ACHN (cell line): ENCODE measurements at places on chromosomes 12 and 14.

DNA sequence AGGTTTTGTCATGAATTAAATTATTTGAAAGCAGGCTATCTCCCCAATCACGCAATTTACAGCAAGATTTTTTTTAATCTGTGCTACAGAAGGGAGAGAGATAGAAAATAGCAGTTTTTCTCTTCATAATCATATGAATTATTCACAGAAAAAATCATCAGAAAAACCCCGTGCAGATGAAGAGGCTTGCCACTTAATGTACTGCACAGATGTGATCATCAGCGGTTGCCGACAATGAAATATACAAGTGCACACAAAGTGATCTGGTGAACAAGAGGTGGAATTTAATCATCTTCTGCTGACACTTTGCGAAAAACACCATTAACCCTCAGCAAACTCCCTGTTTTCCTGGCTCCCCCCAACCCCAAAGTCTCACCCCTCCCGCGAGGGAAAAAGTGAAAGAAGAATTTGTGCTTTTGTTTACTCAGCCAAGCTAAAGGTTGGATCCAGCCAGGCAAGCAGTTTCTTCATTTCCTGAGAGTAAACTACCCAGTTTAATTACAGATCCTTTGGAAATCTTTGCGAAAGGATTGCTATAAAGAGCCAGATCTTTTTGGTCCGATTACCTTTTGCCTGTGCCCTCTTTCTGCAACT, 3.1 kb upstream of the LMO3 start:
- no peak for DNase-seq

DNA sequence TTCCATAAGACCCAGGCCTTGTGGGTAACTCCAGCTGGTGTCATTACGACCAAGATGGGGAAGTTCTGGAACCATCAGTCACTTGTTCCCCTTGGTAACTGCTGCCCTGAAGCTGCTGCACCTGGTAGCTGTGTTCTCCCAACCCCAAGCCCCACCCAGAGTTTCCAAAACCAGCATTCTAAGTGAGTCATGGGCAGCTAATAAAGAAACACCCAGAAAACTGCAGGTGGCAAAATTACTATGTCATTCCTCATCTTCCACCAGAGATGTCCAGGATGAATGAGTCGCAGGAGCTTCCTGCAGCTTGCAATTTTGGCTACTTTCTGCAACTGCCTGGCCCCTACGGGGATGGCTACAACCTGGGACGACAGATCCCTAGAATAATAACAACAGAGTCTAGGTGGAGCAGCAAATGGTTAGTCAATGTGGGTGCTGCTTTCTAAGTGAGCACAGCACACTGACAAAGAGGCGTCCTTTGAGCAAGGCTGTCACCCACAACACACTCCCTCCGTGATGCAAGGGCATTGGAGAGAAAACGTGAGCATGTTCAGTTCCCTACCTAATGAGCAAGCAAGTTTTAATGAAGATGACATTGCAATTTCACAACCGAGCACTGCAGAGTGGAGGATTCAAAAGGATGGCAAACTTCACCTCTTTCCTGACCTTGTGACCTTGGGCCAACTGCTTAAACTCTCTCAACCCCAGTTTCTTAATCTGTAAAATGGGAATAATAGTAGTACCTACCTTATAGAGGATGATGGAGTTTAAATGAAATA, 301.4 kb upstream of the NOS1 start:
- DNase-seq: peak; percentile 57

- no peak for DNase-seq
These were observed 84.7 kb downstream of the TTC7B start for GRCh38 chr14:90731487-90731886.

- no peak for DNase-seq
These were observed 3.9 kb upstream of the ENDOU start for GRCh38 chr12:47729233-47729632.

- peak; percentile 78 for DNase-seq
These were observed 2.4 kb upstream of the POP5 start for GRCh38 chr12:120583478-120584030.

- DNase-seq: no peak
These were observed 59.3 kb downstream of the DNAI7 start for GRCh38 chr12:25135531-25136154.

- peak; percentile 74 for DNase-seq
These were observed 13.8 kb downstream of the PRPF40B start for GRCh38 chr12:49636979-49637755.

- DNase-seq: no peak
These were observed 19.7 kb upstream of the GPR132 start for GRCh38 chr14:105084741-105085571.

DNA sequence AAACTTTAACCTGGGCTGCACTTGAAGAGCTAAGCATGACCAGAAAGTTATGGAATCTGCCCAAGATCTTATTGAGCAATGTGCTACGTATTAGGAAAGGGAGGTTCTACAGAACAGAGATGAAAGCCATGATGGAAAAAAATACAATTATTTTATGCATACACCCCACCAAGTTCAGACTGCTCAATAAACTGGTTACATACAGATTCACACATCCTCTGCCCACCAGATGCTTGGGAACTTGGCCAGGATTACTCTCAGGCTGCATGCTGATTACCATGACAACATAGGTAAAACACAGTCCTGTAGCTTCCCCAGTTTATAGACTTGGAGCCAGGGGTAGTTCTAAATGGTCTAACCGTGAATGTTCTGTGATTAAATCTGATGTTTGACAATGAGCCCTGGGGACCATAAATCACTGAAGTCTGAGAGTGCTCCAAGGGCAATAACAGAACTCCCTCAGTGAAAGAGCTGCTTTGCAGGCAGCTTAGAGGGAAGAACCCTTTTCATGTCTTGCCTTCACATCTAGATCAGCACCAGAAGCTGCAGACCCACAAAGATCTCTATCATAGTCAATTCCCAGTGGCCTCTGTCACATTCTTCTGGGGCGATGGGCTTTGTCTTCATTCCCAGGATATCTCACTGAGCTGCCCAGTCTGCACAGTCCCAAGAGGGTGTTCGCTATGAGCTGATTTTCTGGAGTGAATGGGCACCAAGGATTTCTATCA, 232.2 kb downstream of the EMP1 start:
- no peak for DNase-seq

DNA sequence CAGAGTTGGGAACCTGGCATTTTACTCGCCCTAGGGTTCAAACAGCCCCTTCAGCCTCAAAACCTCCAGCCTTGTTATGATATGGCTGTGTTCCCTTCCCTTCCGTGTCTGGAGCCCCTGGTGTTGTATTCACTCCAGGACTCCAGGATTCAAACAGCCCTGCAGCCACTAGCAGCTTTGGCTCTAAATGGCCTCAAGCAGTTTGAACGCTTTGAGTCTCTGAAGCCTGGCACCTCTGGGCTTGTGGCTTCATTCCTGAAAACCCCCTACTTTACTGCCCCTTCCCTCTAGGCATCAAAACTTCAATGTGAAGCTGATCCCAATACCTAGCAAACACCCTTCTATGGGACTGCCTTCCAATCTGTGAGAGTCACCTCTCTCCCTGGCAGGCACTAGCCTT, 67.9 kb upstream of the RMST start:
- DNase-seq: no peak

- DNase-seq: no peak
These were observed 78.9 kb downstream of the SNAPC1 start for GRCh38 chr14:61841145-61841544.

DNA sequence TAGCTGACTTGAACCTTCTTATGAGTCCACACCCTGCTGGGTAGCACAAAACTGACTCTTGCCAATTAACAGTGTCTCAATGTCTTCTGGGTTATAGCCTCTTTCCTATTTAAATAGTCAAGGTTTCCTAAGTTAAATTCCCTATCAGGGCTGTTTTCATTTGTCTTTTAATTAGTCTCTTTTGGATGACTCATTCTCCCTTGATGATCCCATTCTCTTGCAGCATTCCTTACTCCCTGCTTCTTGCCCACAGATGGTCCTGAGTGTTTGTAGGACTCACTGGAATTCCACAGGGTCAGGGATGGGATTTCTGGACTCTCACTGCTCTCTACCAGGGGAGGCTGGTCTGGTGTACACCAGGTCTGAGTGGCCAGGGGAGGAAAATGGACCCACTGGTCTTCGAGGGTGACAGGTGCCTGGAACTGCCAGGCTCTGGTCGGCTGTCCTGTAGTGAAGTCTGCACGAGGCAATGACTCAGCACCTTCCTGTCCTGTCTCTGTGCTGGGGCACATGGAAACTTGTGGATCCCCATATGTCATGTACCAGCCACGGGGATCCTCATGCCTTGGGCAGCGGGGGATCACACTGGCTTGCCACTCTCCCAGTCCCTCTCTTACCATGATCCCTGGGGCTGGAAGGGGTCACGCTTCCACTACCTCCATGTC, 236.5 kb upstream of the PELI2 start:
- no peak for DNase-seq

GRCh38 chr12:113861708-113862312, 104.3 kb downstream of the RBM19 start:
- DNase-seq: no peak

DNA sequence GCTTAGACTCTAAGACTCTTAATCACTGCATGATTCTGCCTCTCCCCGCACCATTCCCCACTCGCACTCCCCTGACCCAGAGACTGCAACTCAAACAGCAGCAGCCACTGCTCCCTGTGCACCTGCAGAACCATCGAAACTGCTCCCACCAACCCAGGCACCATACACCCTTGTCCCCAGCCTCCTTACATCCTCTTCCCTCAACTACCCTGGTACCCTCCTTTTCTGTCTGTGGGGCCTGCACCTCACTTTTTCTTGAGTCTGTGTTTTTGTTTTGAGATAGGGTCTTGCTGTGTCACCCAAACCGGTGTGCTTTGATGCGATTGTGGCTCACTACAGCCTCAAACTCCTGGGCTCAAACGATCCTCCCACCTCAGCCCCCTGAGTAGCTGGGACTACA, 69.4 kb downstream of the RNFT2 start:
- no peak for DNase-seq

DNA sequence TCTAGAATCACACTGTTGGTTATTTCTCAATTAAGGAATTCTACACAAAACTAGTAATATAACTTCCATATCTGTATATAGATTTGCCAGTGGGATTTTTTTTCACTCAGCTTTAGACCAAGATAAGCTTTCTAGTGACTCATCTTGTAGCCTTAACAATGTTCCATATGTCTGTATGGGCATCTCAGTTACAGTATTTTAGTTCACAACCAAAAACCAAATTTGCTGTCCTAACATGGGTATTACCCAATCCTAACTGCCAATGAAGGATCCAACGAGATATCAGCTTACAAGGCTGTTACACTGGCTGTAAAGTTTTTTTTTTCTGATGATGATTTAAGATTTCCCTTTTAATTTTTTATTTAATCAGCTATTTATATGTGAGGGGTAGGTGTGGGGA, 31.5 kb upstream of the KRR1 start:
- DNase-seq: no peak

DNA sequence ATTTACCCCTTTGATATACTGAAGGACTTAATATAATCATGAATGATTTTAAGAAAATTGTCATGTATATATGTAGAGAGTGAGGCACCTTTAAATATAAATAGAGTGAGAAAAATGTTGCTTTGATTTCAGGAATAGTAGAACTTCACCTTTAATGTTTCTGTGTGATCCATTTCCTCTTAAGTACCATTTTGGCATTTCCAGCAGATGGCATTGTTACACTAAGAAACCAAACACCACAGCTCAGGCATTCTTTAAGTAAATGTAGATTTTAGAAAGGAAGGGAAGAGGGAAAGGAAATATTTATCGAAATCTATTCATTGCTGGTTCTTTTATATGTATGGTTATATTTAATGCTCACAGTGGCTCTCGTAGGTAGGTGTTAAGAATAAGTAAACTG, 556.7 kb upstream of the FBXO33 start:
- peak; percentile 55 for DNase-seq

- DNase-seq: peak; percentile 70
These were observed 17.0 kb upstream of the SRSF5 start for GRCh38 chr14:69749956-69750355.

DNA sequence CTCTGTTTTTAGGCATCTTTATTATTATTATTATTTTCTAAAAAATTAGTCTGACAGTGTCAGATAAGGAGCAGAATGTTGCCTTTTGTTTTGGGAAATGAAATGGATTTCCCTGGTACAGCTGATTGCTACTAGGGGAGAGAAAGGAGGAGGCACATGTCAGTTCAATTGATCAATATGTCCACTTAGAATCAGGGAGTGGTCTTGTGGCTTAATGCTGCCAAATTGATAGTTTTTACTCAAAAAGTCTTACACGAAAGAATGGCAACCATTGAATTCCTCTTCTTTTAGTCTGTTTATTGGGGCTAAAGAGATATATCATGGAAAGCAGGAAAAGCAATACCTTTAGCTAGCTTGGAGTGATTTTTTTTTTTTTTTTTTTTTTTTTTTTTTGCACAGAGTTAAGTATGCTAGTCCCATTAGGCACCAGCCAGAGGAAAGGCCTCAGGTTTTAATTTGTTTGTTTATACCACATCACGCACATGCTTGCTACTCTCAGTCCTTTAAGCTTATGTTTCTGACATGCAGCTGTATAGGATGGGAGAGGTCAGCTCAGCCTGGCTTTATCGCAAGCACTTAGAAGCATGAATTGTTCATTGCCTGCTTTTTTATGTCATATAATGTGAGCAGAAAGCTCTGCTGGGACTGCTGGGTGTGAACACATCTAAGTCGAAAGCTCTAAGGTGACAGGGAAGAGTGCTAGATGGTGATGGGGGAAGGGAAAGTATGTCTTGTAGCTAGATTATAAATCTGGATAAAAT, 1.4 kb downstream of the AKAP6 start:
- no peak for DNase-seq

GRCh38 chr12:91774434-91774921, 371.2 kb downstream of the BTG1 start:
- no peak for DNase-seq

GRCh38 chr12:26746121-26746714, 86.8 kb downstream of the ITPR2 start:
- DNase-seq: peak; percentile 82

- no peak for DNase-seq
These were observed 74.7 kb downstream of the BTG1 start for GRCh38 chr12:92070864-92071445.

DNA sequence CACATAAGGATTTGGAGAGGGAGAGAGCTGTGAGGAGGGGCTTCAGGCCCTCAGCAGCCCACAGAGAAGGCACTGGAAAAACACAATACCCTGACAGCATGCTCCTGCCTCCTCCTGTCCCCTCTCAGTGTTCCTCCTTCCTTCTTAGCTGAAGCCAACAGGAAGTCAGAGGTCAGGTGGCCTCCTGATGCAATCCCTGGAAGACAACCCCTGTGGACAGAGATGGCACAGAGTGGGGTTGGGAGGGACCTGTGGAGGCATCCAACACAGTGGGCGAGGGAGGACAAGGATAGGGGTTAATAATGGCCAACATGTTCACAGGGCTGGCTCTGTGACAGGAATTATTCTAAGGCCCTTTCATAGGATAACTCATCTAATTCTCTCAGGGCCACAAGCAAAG, 15.4 kb upstream of the IFI27L2 start:
- DNase-seq: no peak

- DNase-seq: no peak
These were observed 180.8 kb downstream of the ERC1 start for GRCh38 chr12:1171657-1172408.

GRCh38 chr12:31845613-31846322, 113.4 kb upstream of the RESF1 start:
- DNase-seq: no peak

DNA sequence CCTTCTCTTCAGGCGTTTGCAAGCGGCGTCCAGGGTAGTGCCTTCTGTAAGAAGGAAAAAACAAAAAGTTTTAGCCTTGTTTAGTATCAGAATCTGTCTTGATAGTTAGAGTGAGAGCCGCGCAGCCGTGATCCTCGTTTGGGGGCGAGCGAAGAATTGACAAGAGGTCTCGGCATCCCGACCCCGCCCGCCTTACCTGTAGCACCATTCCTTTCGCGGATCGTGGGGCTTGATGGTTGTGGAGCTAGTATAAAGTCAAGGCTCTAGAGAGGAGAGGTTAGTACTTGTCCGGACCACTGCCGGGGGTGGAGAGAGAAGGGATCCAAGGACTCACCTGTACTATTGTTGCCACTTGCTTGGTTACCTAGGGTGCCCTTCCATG, 494 bp downstream of the TMTC3 start:
- DNase-seq: peak; percentile 14
